ENCODE measurements at places on chromosomes 7 and 10.
A peak's percentile ranks its signal among the peaks of the same experiment; 100 is the strongest.

- no peak for DNase-seq
Measured at GRCh38 chr7:133770863-133771492, 356.2 kb upstream of the LRGUK start.

GRCh38 chr10:60048091-60048501 lies 141.7 kb upstream of the CCDC6 start:
- no peak for DNase-seq

DNA sequence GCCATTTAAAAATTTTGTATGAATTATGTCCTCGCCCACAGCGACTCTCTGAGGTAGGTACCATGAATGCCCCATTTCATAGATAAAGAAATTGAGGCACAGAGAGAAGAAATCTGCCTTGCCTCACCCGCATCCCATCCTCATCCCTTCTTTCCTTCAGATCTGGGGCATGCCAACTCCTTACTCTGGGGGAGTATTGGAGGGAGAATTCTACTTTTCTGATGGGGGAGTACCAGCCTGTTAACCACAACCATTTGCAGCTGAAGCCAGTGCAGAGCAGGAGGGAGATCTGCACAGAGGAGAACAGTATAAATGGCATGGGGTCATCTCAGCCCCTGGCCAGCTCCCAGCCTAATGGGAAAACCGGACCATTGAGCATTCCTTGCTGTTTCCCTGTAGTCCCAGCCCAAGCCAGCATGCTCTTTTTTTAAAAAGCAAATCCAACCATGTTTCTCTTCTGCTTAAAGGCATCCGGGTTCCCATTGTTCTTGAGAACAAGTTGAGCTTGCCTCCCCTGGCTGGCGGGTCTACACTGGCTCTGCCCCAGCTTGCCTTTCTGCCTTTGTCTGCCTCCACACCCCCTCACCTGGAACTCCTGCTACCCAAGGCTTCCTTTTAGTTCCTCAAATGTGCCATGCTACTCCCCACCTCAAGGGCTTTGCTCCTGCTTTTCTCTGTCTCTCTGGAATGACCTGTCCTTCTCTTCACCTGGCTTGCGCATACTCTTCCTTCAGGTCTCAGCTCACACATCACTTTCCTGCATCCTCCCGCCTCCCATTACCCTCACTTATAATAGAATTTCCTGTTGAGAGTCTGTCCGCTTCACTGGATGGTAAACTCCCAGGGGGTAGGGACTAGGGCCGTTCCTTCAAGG lies 8.8 kb upstream of the ZNF503 start:
- no peak for DNase-seq

- no peak for DNase-seq
Measured at GRCh38 chr10:127343821-127344220, 147.4 kb upstream of the INSYN2A start.

DNA sequence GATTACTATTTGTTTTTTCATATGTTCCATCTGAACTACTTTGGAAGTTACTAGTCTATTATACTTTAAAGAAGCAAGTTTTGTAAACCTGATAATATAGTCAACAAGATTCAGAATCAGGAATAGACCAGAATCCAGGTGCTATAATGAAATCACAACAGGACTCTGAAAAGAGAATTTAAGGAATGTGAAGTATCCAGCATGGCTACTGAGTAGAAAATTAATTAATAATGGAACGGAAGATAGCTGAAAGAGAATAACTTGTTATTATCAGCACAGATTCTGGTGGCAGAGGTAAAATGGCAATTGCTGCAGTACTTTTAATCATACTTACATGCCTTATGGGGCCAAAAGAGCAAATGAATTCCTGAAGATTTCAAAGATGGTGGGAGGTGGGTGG lies 43.1 kb upstream of the CHCHD3 start:
- DNase-seq = no peak

DNA sequence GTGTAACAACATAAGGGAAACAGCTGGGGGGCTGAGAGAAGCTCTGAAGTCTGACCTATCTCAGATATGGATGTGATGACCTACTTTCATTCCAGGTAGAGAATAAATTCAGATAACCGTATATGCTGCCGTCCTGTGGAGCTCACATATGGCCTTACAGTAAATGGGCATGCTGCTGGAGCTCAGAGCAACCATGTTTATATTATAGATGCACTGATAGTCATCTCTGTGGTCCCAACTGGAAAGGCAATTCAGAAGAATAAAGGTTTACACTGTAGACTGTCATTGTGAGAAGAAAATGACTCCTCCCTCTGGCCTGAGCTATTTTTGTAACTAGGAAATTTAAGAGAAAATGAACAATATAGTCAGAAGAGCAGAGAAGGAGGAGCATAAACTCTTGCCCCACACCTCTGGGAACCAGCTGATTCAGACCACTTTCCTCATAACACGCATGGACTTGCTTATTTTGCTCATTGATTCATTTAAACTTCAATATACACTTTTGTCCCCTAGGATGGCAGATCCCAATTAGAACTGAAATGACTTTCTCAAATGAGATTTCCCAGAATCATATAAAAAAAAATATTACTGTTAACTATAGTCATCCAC lies 69.9 kb upstream of the NXPH1 start:
- no peak for DNase-seq

GRCh38 chr7:25831062-25831691 lies 320.8 kb upstream of the NFE2L3 start:
- no peak for DNase-seq

GRCh38 chr7:43750016-43750887 lies 8.2 kb upstream of the BLVRA start:
- no peak for DNase-seq

DNA sequence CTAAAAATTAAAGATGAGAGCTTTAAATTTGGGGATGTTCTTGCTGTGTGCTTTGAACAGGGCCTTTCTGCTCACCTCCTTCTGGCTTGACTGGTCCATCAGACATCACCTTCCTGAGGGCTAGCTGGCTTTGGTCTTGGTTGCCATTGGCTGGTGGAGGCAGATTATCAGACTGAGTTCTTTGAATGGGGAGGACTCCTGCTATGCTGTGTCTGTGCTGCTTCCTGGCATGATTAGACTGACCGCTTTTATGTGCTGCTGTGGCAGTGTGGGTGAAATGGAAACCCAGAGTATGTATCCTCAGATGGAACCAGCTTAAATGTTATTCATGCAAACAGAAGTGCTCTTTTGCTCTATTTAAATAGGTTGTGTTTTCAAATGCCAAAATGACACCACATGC lies 341.6 kb downstream of the PCLO start:
- no peak for DNase-seq

DNA sequence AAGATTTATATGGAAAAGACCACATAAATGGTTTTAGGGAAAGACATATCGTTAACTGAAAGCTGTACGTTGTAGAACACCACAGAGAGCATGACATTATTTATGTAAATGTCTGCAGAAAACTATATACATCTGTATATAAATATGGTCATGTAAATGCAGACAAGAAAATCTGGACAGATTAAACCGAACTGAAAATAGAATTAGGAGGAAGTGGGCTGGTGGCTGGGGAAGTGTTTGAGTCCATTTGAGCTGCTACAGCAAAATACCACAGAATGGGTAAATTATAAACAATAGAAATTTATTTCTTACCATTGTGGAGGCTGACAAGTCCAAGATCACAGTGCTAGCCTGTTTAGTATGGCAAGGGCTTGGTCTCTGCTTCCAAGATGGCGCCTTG lies 56.3 kb upstream of the USP6NL start:
- DNase-seq = no peak

GRCh38 chr10:113381981-113382509 lies 170.8 kb upstream of the HABP2 start:
- no peak for DNase-seq

- DNase-seq = no peak
Measured at GRCh38 chr10:117455346-117455745, 80.1 kb upstream of the PDZD8 start.

GRCh38 chr7:28992798-28993197 lies 34.7 kb upstream of the TRIL start:
- no peak for DNase-seq

GRCh38 chr7:8260871-8261694 lies 884 bp downstream of the ICA1 start:
- DNase-seq = peak; percentile 62

DNA sequence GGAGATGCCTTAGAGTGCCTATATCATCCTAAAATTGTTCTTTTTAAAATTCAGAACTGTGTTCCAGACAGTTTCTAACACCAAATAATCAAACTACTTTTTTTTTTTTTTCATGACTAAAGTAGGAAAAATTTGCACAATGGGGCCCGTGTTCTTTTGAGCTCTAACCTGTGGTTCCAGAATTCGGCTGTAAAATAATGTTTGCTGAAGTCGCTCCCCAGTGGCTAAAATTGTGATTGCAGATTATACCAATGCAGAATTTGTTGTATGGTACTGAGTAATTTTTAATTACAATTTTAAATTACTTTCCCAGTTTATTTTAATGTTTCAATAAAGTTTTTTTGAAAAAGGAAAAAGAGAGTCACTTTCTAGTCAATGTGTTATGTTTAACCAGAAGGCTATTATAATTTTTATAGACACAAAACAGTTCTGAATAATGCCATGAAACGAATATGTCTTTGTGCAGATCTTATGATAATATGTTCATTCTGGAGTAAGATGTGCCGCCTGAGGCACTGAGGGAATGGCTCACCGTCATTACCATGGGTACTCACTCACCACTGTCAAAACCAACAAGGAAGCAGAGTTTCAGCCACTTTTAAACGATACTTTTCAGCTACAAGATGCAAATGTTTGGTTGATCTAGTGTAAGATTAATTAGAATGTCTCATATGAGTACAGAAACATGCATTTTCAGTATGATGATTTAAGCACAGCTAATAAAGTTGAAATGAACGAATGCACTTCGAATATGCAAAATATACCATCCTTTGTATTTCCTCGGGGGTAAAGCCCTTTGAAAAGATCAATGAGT lies 173.6 kb downstream of the PRKCQ start:
- DNase-seq = peak; percentile 14

- no peak for DNase-seq
Measured at GRCh38 chr7:19146699-19147098, 1.5 kb upstream of the FERD3L start.

DNA sequence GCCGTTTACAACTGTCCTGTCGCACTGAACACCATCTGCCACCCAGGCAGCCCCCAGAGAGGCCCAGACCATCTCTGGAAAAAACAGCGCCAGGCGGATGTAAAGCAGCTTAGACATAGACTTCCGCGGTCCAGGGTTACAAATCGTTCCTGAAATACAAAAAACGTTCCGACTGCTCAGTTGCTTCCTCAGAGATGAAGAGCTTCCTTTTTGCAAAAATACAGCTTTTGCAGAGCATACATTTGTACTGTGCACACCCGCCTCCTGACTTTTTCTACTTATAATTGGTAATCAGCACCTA lies 11.4 kb downstream of the DAGLB start:
- DNase-seq = no peak

DNA sequence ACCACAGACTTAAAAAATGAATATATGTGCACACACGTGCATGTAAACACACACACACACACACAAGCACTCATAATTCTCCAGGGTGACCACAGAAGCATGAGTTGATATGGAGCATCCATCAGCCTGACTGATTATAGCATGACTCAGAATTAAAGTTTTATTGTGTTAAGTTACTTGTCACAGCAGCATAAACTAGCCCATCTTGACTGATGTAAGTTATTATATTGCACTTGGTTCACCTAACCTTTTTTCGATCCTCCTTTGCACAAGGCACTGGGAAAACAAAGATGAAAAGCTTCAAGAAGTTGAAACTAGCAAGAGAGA lies 18.8 kb upstream of the SLC35G1 start:
- no peak for DNase-seq

DNA sequence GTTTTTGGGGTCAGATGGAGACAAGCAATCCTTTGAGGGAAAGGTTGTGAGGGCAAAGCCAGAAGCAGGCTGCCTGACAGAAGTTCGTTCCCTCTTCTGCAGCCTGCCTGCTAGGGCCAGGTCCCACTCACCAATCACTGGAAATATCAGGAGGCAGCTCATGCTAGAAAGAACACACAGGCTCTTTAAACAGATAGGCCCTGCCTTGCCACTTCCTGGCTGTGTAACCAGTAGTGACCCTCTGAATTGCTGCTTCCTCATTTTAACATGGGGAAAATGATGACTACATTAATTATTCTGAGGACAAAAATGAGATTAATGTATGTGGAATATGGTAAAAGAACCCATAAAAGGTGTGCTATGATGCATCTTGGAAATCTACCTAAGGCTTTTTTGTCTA lies 50.5 kb upstream of the MRLN start:
- DNase-seq = no peak

Data from NCI-H526 treated with DMSO at 0.1 percent for 48 hours (cell line).